Left colon (tissue), 2 donors: ENCODE measurements at places on chromosomes 16 and 17.
A peak's percentile ranks its signal among the peaks of the same experiment; 100 is the strongest.

GRCh38 chr16:19284207-19284606 lies 1.3 kb upstream of the CLEC19A start:
- DNase-seq, result no peak

GRCh38 chr17:57628421-57628820 lies 116.7 kb downstream of the CCDC182 start:
- DNase-seq, result no peak

DNA sequence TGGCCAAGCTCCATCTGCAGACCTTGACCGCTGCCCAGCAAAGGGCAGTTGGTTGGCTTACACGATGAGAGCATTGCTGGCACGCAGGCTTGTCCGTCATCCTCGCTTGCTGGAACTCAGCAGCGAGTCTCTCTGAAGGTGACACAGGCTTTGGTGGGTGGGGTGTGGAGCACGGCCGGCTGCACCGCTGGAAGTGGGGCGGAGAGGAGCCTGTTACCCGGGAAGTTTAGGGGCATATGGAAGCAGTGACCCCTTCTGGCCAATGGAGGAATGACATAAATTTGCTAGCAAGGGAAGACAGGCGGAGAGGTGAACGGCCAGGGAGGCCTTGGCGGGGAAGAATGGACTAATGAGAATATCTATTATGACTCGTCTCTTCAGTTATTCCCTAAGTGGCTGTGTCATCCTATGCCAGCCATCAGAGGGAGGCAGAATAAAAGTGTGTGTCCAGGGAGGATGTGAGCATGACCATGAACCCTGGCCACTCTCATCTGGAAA lies 65.9 kb upstream of the SDK2 start:
- peak; percentile 54 for DNase-seq

GRCh38 chr17:79801156-79802038 lies 4.5 kb upstream of the CBX8 start:
- DNase-seq, result peak; percentile 72

DNA sequence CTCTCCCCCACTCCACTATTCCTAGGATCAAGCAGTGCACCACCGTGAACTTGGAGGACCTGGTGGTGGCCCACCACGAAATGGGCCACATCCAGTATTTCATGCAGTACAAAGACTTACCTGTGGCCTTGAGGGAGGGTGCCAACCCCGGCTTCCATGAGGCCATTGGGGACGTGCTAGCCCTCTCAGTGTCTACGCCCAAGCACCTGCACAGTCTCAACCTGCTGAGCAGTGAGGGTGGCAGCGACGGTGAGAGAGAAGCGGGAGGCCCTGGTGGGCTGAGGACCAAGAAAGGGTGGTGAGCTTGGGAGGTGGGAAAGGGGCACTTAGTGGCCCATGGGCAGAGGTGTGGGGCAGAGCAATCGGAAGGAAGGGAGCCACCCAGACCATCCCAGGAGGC lies 16.6 kb downstream of the ACE start:
- no peak for DNase-seq

GRCh38 chr16:30082545-30083090 lies 6.8 kb downstream of the PPP4C start:
- no peak for DNase-seq

DNA sequence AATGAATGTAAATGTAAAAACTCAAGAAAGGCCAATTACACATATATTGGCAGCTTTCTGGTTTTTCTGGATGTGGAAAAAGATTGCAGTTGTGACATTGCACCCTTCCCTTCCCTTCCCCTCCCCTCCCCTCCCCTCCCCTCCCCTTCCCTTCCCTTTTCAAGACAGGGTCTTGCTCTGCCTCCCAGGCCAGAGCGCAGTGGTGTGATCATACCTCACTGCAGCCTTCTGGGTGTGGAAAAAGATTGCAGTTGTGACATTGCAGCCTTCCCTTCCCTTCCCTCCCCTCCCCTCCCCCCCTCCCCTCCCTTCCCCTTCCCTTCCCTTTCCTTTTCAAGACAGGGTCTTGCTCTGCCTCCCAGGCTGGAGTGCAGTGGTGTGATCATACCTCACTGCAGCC lies 41.7 kb downstream of the PIK3R5 start:
- DNase-seq, result no peak

GRCh38 chr17:63262751-63263476 lies 183.2 kb downstream of the CYB561 start:
- DNase-seq, result no peak

DNA sequence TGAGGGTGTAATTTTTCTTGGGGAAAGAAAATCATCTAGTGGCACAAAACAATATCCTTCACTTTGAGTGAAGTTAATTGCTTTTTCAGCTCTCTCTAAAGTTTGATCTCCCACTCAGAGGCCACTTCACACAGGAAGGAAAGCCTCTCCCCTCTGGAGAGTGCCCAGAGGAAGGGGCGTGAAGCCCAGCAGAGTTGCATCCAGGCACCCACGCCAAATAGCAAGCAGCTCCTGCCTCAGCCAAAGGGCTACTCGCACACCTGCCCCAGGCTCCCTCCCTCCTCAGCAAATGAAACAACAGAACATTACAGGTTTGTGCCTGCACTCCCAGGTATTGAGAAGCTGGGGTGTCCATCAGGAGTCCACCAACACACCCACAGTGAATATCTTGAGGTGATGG lies 183.0 kb upstream of the RPL38 start:
- no peak for DNase-seq

DNA sequence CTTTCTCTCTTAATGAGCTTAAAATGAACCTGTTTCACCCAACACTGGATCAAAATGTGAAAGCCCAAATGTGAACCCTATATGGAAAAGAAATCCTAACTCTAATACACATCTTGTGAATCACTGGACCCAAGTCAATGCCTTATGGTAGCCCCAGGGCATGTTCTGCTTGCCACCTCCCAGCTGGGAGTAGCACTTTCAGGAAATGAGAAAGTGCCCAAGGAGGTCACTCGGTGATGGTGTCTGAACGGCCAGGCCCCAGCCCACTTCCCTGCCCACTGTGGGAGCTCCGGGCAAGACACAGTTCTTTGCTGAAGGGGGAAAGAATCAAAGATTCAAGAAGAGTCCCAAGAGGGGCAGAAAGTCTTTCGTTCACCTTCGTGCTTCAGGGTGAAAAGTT lies 46.1 kb downstream of the GTF3C1 start:
- DNase-seq, result no peak

GRCh38 chr16:14240219-14240843 lies 169.2 kb downstream of the MRTFB start:
- no peak for DNase-seq

DNA sequence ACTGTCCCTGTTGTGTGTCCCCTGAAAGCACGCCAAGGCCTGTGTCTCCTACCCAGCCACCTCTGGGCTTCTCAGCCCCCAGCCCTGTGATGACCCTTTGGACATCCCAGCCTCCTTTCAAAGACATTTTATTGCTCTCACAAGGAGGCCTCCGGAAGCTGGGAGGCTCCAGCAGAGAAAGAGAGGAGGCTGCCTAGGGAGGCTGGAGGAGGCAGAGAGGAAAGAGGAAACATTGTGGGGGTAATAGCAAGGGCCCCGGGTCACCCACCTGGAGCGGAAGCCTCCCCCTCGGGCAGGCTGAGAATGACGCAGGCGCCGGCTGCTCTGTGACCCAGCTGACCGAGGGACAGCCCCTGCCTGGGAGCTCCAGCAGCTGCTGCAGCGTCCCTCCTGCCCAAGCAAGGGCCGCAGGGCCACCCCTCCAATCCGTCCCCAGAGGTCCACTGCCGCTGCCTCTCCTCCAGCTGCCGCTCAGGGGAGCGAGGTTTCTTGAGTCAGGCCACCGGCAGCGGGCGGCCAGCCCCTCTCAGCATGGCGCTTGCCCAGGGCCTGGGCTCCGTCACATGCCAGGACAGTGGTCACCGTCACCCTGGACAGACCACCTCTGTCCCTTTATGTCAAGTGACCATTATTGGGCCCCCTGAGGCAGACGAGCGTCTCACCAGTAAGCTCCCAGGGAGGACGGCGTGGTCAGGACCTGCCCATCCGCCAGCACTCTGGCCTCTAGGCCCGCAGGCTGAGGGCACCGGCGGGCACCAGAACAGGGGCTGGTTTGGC lies 29.3 kb downstream of the ACTG1 start:
- peak; percentile 44 for DNase-seq

GRCh38 chr17:2837147-2837561 lies 40.9 kb downstream of the RAP1GAP2 start:
- DNase-seq, result no peak

- DNase-seq, result peak; percentile 46
Measured at GRCh38 chr17:10879190-10879836, 41.4 kb upstream of the PIRT start.

DNA sequence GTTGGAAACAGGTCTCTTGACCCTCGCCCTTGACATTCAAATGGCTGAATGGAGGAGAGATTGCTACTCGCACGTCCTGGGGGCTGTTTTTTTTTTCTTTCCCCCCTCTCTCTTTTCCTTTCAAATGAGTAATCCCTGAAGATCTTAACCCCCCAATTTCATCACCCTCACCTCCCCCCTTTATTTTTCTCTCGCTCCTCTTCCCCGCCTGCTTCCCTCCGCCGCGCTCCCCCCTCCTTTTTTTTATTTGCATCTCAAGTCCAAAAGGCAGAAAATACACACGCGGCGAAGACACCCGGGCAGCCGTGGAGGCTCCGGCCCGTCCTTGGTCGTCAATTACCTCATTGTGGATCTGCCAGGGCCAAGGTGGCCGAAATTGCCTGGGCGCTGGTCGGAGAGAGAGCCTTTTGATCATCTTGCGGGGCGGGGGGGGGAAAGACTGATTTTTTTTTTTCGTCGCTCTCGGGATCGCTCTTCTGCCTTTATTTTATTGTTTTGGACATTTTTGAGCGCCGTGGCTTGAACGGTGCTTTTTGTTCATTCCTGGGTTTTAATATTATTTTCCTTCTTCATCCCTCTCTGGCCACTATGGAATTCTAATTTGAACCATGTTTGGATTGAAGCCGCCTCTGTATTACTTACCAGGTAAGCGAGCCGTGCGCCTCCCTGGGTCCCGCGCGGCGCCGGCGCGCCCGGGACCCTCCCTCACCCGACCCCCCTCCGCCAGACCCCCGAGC lies 57.2 kb upstream of the GSE1 start:
- DNase-seq, result peak; percentile 76

DNA sequence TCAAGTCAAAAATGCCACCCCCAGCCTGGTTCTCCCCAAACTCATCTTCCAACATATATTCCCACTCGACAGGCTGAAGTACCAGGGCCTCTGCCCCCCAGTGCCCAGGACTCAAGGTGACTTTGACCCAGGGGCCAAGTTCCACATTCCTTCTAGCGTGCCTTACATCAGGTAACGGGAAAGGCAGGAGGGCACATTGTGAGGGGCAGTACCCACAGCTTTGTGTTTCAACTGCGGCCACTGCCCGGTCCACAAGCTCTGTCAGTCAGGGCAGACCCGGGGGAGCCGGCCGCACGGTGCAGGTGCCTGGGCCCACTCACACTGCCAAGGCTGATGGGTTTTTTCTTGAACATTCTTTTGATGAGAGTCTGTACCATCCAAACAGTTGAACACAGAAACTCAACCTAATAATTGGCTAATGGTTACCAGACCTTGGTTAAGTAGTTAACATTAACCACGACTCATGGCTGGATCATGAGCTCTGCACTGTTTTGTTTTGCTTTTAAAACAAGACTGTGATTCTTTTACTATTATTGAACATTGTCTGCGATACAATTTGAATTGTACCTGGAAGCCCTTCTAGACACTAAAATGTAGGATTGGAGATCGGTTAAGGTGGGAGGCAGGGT lies 17.6 kb downstream of the ACE start:
- no peak for DNase-seq

GRCh38 chr17:77959126-77959925 lies 823 bp downstream of the TNRC6C start:
- peak; percentile 47 for DNase-seq

GRCh38 chr16:89687092-89687940 lies 827 bp downstream of the CDK10 start:
- peak; percentile 89 for DNase-seq

DNA sequence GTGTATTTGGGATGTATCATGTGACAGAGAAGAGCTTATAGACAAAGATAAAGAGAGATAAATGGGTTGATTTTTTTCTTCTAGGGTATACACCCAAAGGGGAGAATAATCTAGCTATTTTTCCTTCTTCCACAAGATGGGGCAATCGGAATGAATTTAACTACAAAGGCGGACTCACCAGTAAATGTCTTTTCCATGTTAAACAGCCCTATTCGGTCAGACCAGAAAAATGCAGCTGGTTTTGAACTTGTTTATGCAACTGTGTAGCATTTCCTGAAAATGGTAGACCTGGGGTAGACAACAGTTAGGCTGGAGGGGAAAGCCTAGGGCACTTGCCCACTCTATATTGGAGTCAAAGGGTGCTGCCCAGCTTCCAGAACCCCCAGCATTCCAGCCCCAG lies 477.1 kb downstream of the TOX3 start:
- DNase-seq, result no peak

GRCh38 chr16:4388271-4389021 lies 16.8 kb downstream of the VASN start:
- no peak for DNase-seq

GRCh38 chr16:13633391-13633861 lies 286.5 kb upstream of the ERCC4 start:
- no peak for DNase-seq

DNA sequence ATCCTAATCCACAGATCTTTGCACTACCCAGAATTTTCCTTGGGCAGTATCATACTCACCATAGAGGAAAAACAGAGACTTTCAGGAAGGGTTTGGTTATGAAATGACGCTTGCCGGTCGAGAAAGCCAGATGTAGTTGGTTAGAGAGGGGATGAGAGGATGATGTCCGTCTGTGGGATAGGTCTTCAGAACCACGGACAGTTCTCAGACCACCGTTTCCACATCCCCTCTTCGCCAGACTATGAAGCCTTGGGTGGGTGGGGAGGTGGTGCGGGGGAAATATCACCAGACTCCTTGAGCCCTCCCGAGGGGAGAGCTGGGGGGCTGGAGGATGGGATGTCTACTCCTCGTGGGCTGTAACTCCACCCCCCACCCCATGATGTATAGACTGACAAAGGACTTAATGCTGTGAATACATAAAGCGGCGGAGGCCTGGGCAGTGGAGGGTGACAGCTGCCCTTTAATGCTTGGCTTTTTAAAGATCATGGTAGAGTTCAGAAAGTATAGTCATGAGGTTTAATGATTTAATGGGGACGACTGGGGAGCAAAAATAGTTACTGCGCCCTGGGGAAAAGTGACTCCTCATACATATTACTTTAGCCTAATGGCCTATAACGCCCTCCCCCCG lies 96.6 kb downstream of the MRM1 start:
- no peak for DNase-seq

DNA sequence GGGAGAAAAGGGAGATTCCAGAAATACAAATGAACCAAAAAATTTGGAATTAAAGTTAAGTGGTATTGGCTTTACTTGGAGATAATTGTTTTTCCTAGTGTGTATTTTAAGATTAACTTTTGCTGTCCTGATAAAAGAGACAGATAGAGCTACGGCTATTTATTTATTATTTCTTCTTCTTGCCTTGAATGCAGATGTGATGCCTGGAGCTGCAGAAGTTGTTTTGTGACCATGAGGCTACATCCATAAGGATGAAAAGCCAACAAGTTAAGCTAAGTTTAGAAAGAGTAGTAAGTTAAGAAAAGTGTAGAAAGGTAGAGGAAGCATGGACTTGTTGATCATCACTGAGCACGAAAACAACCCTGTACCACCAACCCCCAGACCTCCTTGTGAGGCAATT lies 41.7 kb downstream of the SOX9 start:
- no peak for DNase-seq
